ENCODE measurements at places on chromosomes 6 and 20.

GRCh38 chr20:37992802-37993409 lies 40.4 kb downstream of the TTI1 start:
- peak; percentile 86 for DNase-seq

DNA sequence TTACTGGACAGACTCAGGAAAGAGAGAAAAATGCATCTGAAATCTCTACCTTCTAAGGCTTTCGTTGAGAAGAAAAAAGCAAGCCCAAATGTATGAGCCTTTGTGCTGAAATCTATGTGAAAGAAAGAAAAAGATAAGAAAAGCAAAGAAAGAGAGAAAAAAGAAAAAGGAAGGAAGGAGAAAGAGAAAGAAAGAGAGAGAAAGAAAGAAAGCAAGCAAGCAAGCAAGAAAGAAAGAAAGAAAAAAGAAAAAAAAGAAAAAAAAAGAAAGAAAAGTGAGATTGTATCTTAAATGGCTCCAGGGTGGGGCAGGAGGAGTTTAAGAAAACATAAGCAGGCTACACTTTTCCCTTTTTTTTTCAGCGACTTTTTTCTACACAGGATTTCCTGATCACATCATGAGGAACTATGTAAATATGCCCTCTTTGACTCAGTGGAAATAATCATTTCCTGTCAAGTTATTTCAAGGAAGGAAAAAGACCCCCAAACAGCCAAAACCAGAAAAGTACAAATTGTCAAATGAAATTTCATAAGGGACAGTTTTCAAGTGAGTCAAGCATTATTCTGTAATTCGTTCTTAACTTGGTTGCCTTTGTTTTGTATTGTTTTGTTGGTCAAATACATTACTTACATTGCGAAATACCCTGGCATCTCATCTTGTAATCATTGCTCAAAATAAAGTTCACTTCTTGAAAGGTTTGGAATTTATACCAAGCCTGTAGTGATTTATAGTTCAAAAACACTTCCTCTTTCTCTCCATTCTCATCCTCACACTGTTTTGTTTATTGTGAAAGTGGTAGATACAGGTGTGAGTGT lies 79.5 kb upstream of the RNF217 start:
- peak; percentile 31 for DNase-seq

DNA sequence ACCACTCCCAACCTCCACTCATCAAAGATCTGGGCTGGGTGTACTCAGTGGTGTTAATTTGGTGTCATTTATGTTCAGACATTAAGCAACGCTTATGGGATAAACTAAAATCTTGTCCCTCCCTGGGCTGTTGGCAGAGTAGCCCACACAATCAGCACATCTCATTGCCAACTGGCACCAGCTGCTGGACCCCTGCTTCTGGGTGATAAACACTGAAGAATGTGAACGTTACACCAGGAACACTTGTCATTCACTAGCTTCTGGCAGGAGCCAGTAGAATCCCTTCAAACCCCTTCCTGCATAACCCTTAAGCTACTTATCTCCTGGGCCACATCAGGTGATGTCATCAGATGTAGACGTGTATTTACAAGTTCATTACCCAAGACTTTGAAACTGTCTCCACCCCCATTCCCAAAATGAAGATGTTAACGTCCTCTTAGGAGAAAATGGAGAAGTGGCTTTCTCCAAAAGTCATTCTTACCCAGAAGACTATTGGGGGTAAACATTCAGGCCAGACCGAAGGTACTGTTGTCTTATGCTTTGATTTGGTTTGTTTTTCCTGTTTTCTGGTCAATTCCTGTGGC lies 107.8 kb upstream of the CD93 start:
- no peak for DNase-seq

DNA sequence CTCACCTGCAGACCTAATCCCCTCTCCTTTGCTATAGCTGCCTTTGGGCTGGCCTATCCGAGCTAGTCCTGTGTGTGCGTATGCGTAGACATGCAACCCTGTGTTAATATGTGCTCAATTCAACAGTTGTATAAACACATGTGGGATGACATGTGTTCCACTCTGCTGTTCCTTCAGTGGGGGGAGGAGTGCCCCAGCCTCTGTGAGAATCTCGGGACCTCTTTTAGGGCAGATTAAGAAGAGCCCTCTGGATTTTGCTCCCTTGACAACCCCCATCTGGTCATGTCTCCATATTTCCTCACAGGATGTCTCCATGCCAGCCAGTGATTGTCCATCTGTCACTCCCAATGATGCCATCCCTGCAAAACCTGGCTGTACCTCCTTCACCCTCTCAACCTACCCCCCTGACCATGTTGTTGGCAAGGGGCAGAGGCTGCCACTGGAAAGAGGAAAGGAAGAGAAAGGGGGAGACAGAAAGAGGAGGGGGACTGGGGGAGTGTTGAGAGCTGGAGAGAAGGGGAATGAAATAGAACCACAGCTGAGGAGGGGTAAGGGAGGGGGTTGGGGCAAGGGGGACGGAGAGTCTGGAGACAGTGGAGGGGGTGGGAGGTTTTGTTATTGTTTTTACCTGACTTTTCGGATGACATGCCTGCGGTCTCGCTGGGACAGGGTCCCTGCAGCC lies 417 bp downstream of the PRRT1 start:
- DNase-seq, result no peak

- DNase-seq, result no peak
Measured at GRCh38 chr6:108914235-108915022, 66.2 kb downstream of the ARMC2 start.

DNA sequence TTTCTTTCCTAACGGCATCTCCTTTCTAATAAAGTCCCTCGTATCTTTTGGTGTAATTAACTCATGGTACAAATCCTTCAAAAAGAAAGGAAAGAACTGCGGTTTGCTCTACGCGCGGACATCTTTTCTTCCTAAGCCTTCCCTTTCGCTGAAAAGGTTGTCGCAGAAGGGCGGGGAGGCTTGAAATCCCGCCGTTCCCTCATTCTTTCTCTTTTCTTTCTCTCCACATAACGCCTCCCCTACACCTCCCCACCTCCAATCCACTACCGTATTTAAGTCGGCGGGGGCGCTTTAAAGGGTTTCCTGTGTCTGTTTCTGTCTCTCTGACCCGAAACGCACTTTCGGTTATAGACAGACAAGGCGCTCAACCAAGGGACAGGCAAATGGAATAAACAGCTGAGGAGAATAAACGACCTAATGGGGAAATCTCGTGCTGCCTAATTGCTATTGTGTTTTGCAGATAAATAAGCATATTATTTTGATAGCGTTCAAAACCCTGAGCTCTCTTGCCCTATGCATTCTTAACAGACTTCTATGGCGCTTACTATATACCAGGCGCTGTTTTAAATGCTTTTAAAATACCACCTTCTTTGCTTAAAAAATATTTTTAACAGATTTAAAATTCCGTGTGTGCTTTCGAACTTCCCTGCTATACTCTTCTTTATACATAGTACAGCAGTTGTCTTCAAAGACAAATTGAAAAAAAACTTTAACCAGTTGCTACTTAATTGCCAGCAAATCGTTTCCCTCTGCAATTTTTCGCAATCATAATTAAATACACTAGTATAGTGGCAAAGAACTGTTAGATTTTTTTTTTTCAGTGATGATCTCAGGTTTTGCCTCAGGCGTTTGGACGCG lies 2.5 kb upstream of the HEY2 start:
- peak; percentile 17 for DNase-seq

DNA sequence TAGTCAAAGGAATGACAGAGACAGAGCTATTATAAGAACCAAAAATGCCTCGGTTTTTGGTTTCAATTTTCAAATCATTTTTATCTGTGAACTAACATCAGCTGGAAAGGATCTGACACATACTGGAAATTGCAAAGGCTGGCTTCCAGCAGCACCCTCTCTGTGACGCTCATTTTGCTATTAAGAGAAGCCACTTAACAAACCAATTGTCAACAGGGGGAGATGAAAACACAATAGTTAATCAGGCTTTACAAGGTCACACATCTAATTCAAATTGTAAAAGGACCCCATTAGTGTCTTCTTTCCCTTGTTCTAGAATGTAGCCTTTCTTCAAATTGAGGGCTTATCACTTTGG lies 160.5 kb downstream of the TFAP2B start:
- DNase-seq, result no peak

GRCh38 chr6:130065609-130066156 lies 47.3 kb downstream of the L3MBTL3 start:
- DNase-seq, result no peak

DNA sequence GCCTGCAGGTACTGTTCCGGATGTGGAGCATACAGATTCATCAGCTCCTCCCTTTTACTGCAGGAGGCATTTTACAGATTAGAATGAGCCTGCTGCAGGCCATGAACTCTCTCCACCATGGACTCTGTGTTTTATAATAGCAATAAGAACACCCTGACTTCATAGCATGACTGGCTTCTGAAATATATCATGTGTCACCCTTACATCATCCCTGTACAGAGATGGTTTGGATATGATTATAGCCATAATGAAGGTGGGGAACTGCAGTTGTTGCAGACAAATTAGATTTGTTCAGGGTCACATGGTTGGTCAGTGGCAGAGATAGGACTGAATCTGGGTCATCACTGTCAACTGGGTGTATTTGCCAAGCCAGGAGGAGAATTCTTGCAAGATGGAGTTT lies 100.7 kb downstream of the FOXO3 start:
- peak; percentile 36 for DNase-seq

DNA sequence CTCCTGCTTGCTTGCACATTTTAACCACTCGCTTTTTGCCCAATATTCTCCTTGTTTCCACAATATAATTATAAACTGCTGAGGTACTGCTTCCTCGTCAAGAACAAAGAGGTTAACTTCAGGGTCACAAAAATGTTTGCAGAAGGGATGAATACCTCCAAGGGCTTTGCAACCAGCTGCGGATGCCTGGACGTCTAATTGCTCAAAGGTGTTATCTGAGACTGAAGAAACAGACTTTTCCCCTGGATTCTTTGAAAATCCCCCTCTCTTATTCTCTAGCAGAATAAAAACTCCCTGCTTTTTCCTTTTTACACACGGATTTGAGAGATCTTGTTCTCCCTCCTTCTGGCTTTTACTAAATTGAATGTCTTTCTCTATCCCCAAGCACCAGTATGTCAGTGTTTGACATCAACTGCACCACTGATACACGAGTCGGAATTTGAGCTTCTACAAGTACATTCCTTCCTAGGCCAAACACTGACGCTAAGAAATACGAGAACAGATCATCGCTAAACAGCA lies 336 bp upstream of the SMPDL3A start:
- DNase-seq, result peak; percentile 91

DNA sequence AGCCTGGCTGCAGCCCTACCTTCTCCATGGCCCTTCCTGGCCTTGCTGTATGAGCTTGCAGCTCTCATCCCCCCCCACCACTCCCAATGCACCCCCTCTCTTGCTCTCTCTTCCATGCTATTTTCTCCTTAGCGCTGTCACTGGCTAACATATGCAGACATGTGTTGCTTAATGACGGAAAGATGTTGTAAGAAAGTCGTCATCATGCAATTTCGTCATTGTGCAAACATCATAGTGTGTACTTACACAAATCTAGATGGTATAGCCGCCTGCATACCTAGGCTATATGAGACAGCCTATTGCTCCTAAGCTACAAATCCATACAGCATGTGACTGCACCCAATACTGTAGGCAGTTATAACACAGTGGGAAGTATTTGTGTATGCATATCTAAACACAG lies 27.0 kb downstream of the ANGPT4 start:
- no peak for DNase-seq

DNA sequence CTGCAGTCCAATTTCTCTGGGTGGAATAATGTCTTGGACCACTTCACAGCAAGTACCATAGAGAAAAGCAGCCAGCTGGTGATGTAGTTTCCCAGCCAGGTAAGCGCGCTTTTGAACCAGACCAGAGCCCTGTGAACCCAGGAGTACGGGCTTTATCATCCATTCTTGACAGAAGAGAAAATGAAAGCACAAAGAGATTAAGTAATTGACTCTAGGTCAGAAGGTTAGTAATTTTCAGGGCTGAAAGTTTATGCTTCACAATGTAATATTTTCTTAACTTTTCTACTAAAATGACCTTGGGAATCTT lies 7.1 kb upstream of the UST start:
- DNase-seq, result no peak

DNA sequence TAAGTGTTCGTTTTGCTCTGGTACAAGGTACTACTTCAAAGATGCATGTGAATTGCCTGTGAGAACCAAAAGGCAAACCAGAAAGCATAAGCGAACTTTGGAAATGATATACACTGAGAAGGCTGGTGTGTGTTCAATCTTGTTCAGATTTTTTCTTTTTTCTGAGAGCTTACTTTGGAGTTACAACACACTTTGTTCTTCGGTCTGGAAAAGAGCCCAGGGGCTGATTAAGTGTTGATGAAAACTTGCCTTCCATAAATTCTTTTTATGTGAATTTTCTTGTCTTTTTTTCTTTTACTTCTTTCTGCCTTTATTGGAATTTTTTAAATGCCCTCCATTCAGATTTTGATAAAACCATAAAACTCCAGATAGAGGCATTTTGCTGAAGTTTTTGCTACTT lies 395.1 kb upstream of the SASH1 start:
- DNase-seq, result peak; percentile 28

GRCh38 chr6:149233056-149233715 lies 84.3 kb upstream of the TAB2 start:
- DNase-seq, result peak; percentile 99

GRCh38 chr20:20498076-20498861 lies 130.4 kb downstream of the INSM1 start:
- DNase-seq, result peak; percentile 55

DNA sequence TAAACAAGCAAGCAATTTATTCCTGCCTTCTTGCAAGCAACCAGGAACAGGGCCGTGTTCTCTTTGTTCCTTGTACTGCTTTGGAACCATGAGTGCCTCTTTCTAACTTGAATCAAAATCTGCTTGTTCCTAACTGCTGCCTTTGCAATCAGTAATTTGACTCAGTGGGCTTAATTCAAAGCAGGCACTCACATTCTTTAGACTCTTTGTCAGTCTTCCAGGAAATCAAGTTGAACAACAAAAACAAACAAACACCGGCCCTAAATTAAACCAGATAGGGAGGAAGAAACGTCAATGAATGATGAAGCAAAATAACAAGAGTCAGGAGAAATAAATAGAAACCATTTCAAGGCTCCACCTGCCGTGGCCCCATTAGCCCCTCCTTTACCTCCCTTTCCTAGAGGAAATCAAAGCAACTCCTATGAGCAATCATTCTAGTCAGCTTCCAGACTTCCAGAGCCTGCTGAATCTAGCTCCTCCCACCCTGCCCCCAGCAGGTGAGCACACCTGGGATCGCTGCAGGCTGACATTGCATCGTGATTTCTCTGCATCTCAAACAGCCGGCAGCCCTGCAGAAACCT lies 582.2 kb upstream of the FLRT3 start:
- DNase-seq, result no peak

DNA sequence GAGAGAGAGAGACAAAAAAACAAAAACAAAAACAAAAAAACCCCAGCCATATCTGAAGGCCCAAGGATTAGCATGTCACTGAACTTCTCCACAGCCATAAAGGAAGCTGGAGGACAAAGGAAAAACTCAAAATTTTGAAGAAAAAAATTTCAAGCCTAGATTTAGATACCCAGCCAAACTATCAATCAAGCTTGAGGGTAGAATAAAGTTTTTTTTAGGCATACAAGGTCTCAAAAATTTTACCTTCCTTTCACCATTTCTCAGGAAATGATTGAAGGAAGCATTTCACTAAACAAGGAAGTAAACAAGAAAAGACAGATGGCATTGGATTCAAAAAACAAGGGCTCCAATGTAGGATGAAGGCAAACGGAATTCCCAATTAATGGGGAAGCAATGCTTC lies 52.1 kb downstream of the KCNK5 start:
- no peak for DNase-seq
